ENCODE measurements at places on chromosomes 4 and X.

GRCh38 chr4:40238700-40239548, 42.1 kb downstream of the RHOH start:
- H3K4me3 ChIP-seq: no peak overlapping the region
- peaks cover 88% of the 10 kb centered on the region for H3K4me1 ChIP-seq
- no peak for DNase-seq
- H3K36me3 ChIP-seq: peaks cover 14% of the 10 kb centered on the region
- H3K27me3 ChIP-seq: peaks cover 5% of the 10 kb centered on the region
- H3K27ac ChIP-seq: peak overlapping the region; percentile 76

GRCh38 chrX:11269996-11270395, 23.2 kb upstream of the AMELX start:
- H3K4me1 ChIP-seq: no peaks in the 10 kb centered on the region
- DNase-seq: no peak
- H3K4me3 ChIP-seq: no peak overlapping the region
- H3K36me3 ChIP-seq: no peaks in the 10 kb centered on the region
- no peak overlapping the region for H3K27ac ChIP-seq
- no peaks in the 10 kb centered on the region for H3K27me3 ChIP-seq

DNA sequence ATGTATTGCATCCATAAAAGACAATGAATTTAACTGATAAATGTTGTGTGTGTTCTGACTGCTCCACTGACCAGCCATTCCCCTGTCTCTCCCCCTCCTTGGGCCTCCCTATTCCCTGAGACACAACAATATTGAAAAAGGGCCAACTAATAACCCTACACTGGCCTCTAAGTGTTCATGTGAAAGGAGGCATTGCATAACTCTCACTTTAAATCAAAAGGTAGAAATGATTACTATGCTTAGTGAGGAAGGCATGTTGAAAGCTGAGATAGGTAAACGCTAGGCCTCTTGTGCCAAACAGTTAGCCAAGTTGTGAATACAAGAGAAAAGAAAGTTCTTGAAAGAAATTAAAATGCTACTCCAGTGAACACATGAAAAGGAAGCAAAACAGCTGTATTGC, 152.7 kb downstream of the POU4F2 start:
- H3K27ac ChIP-seq: no peak overlapping the region
- peaks cover 3% of the 10 kb centered on the region for H3K27me3 ChIP-seq
- DNase-seq: no peak
- H3K4me1 ChIP-seq: no peaks in the 10 kb centered on the region
- no peak overlapping the region for H3K4me3 ChIP-seq

- H3K4me3 ChIP-seq: no peak overlapping the region
- peaks cover 3% of the 10 kb centered on the region for H3K27me3 ChIP-seq
- DNase-seq: no peak
- H3K36me3 ChIP-seq: no peaks in the 10 kb centered on the region
- no peak overlapping the region for H3K27ac ChIP-seq
Observed at GRCh38 chr4:158285429-158286216, 75.3 kb downstream of the TMEM144 start.

DNA sequence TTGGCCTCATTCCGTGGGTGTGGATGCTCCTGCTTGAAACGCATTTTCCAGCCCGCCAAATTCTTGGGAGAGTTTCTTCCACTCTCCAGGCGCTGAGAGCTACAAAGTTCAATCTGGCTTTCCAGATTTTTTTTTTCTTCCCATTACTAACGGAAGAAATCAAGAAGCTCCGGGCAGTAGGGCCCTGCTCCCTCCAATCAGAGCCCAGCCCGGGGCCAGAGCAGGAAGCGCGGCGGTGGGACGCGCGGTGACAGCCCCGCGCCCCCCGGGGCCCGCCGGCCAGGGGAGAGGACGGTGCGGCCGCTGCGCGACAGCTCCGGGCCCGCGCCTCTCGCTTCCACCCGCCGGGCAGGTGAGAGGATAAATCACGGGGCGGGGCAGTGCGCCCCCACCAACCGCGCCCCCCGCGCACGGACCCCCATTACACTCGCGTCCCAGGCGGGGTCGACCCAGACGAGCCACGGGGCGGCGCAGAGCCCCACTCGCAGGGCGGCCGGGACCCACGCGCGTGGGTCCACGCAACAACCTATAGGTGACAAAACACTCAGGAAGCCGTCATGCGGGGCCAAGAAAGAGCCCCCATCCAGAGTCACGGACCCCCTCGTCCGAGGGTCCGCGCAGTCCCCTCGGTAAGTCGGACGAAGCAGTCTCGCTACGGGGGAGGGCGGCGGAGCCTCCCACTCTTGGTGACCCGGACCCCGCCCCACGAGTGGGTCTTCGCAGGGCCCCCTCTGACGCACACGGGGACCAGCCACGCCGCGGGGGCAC, 868 bp downstream of the AFAP1 start:
- H3K36me3 ChIP-seq: no peaks in the 10 kb centered on the region
- H3K27ac ChIP-seq: peak overlapping the region; percentile 51
- H3K27me3 ChIP-seq: peaks cover 5% of the 10 kb centered on the region
- DNase-seq: peak; percentile 17
- H3K4me3 ChIP-seq: peak overlapping the region; percentile 76

GRCh38 chrX:40468033-40468846, 112.5 kb upstream of the ATP6AP2 start:
- no peak for DNase-seq
- no peak overlapping the region for H3K27ac ChIP-seq
- H3K4me3 ChIP-seq: no peak overlapping the region
- H3K4me1 ChIP-seq: peaks cover 2% of the 10 kb centered on the region

DNA sequence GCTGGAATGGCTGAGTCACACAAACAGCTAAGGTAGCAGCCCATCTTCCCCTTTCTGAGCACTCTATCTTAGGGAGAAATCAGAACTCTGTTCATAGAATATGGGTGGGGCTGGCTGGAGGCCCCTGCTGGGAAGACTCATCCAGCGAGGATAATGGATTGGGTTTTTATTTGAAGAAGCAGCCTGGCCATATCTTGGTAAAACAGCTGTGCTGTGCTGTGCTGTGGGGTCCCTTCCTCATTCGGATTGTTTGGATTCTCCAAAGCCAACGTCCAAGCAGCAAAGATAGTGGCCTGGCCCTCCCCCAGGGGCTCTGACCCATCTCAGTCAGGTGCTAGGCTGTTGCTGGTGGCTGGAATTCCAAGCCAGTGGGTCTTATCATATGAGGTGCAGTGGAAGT, 63.8 kb downstream of the ZNF718 start:
- no peaks in the 10 kb centered on the region for H3K27me3 ChIP-seq
- no peak overlapping the region for H3K4me3 ChIP-seq
- peaks cover 27% of the 10 kb centered on the region for H3K36me3 ChIP-seq
- DNase-seq: no peak
- peaks cover 2% of the 10 kb centered on the region for H3K4me1 ChIP-seq
- H3K27ac ChIP-seq: no peak overlapping the region

DNA sequence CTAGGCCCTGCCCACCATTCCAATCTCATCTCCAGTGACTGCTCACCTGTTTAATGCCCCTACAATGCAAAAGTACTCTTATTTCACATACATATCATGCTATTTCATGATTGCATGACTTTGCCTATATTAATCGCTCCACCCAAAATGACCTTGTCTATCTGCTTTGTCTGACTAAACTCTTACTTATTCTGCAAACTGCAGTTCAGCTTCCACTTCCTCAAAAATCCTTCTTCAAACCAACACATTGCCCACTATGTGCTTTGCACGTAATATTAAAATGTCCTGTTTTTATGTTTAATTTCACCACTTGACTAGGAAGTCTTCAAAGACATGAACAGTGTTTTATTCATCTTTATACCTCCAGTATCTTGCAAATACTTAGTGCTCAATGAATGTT, 229.6 kb downstream of the OPHN1 start:
- no peak overlapping the region for H3K27ac ChIP-seq
- H3K36me3 ChIP-seq: peaks cover 3% of the 10 kb centered on the region
- H3K4me3 ChIP-seq: no peak overlapping the region
- DNase-seq: no peak
- H3K27me3 ChIP-seq: peaks cover 3% of the 10 kb centered on the region
- no peaks in the 10 kb centered on the region for H3K4me1 ChIP-seq

DNA sequence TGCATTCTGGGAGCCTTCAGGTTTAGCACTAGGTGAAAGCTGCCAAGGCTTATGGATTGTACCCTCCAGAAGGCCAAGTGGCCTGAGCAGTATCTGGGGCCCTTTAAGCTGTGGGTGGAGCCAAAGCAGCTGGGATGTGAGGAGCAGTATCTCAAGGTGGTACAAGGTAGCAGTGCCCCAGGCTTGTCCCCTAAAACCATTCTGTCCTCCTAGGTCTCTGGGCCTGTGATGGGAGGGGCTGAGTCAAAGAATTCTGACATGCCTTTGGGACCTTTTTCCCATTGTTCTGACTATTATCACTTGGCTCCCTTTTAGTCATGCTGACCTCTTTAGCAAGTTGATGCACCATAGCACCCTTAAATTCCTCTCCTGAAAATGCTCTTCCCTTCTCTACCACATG, 99.1 kb upstream of the TSPAN7 start:
- no peak for DNase-seq
- no peaks in the 10 kb centered on the region for H3K4me1 ChIP-seq
- no peak overlapping the region for H3K27ac ChIP-seq
- H3K36me3 ChIP-seq: no peaks in the 10 kb centered on the region
- peaks cover 2% of the 10 kb centered on the region for H3K27me3 ChIP-seq
- H3K4me3 ChIP-seq: no peak overlapping the region

Measured in immature natural killer cell (primary cell).